Stimulated activated CD4-positive, alpha-beta T cell treated with anti-CD3 and anti-CD28 coated beads, Interleukin-4, amount 100 ng/mL, for 1 hour (primary cell): ENCODE measurements at places on chromosomes 12 and 14.
A peak's percentile ranks its signal among the peaks of the same experiment; 100 is the strongest.

GRCh38 chr12:41769810-41770209 is 374.9 kb downstream of the GXYLT1 start:
- no peak for DNase-seq

DNA sequence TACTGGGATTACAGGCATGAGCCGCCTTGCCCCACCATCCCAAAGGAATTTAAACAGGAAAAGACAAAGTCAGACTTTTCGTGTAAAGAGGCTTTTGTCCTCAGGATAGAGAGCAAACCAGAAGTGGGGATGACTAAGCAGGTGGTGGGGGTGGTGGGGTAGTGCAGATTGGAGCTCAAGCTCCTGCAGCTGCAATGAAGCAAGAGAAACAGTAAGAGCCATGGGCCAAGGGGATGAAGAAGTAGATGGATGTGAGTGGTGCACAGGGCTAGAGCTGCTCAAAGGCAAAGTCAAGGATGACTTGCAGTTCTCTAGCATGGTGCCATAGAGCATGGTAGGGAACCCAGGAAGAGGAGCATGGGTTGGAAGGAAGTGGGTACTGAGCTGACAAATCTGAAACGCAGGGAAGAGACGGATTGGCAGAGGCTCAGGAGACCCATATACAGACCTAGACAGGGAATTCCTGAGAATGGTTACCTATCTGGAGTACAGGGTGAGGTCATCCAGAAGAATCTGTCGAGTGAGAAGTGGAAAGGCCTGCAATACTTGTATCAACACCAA is 11.4 kb upstream of the RNF34 start:
- DNase-seq: no peak

DNA sequence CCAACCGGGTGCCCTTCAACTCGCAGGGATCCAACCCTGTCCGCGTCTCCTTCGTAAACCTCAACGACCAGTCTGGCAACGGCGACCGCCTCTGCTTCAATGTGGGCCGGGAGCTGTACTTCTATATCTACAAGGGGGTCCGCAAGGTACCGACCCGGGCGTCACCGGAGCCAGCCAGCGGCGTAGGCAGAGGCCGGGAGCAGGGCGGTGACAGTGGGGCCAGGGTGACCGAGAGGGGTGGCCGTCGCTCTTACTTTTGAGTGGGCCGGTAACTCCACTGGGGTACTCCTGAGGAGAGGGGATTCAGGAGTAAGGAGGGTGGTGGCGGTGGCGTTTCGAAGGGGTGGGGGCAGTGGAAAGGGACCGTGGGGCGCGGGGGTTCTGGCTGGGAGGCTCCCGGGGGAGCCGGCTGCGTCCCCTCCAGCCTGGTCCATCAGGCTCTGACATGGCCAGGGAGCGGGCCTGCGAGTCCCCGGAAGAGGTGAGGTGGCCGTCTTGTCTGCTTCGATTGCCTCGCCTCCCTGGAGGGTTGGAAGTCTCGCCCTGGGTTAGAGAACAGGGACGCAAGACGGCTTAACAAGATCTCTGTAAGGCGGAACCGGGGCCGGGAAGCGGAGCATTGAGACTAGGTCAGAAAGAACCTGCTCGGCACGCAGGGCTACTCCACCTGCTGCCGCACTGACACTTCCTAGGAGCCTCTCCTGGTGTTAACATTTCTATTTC is 491 bp downstream of the WDR20 start:
- peak; percentile 23 for DNase-seq

GRCh38 chr12:73235387-73235786 is 963.2 kb downstream of the TRHDE start:
- DNase-seq: no peak

- DNase-seq: no peak
Measured at GRCh38 chr14:66088656-66089055, 397.5 kb upstream of the CCDC196 start.

DNA sequence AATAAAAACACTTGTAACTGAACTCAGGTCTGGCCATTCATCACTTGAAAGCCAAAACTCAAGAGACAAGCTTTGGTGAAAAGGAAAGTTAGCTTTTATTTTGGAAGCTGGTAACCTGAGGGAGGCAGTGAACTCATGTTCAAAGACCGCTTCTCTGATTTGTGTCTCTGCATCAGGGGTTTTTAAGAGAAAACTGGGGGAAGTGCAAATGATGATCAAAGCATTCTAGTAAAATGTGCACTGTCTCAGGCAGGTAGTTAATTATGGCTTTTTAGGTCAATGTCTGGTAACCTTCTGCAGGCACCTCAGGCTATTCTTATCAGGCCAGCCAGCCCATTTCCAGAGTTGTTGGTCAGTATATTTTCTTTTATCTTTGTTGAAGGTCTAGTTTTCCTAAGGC is 162.2 kb downstream of the SYT10 start:
- no peak for DNase-seq

DNA sequence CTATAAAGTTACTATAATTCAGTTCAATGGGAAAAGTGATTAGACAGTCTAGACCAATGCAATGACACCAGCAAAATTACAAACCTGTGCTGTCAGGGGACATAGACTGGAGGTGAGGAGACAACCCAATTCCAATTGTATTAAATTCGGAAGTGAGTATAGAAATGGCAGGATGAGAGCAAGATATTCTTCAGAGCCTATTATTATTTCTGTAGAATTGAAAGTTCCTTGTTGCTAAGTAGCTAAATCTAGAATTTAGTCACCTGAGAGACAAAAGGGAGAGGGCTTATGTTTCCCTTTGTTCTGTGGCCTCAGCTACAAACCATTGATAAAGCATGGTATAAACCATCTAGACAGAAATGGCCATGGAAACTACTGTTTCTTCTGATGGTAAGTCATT is at the start of gene ADAM21:
ADAM21 (plus strand) TSS at position 301 of the 400 bp plus-strand sequence. CDS start 5,326 bp downstream, outside the sequence.
- DNase-seq: no peak

GRCh38 chr12:113990250-113991223 is 24.4 kb upstream of the RBM19 start:
- no peak for DNase-seq

DNA sequence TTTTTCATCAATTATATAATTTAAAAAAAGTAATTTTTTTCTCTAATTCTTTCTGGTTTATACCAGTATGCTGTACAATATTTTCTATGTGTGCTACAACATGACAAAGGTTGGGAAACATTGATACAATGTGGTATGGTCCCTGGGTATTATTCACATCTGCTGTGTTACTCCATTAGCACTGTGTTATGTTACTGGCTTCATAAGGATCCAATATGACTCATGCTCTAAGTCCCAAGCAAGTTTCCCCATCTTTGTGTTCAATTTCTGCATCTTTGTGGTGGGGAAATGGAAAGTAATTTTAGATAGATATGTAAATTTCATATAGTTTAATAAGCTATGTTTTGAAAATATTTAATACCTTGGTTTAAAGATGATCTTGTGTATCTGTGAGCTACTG is 35.8 kb downstream of the FBXO33 start:
- no peak for DNase-seq

DNA sequence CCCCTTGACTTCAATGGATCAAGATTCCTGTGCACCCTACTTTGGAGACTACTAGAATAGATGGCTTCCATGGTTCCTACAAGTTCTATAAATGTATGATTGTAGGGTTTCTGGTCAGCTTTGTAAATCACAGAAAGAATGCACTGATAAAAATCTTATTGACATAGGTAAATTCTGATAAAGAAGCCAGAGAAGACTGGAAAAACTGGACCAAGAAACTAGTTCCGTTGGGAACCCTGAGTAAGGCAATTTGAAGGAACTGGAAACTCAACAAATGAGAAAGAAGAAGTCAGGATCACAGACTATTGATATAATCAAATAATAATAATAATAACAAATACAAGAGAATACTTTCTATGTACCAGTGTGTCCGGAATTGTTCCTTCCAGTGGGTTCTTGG is 15.4 kb upstream of the MGST1 start:
- DNase-seq: no peak

DNA sequence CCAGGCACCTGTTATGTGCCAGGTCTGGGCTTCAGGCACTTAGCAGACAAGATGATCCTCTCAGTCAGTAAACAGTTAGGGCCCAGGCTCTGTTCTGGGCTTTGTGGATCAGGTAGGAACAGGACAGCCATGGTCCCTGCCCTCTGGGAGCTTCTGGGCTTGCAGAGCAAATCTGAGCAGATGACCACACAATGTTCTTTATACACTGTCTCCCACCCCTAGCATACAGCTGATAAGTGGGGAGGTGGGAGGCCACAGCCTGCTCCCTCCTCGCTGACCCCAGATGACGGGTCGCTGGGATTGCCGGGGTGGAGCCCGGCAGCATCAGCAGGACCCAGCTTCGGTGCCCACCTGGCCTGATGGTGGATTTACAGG is 53.1 kb upstream of the RIN3 start:
- no peak for DNase-seq

DNA sequence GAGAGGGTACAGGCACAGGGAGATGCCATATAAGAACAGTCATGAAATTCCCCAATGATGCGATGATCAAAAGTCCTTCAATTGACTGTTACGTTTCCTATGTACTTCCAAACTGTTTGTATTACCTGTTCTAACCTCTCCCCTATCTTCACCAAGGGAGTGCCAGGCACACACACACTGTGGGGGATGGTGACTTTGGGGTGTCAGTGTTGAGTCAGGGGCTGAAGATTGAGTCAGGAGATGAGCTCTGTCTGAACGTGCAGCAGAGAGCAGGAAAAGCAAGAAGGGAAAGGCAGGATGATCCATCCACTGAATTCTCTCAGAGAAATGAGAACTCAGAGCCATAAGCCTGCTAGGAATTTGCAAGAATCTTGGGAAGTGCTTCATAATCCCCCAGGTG is 153.4 kb downstream of the EFCAB11 start:
- no peak for DNase-seq

GRCh38 chr12:47736216-47736615 is 10.9 kb upstream of the ENDOU start:
- no peak for DNase-seq

DNA sequence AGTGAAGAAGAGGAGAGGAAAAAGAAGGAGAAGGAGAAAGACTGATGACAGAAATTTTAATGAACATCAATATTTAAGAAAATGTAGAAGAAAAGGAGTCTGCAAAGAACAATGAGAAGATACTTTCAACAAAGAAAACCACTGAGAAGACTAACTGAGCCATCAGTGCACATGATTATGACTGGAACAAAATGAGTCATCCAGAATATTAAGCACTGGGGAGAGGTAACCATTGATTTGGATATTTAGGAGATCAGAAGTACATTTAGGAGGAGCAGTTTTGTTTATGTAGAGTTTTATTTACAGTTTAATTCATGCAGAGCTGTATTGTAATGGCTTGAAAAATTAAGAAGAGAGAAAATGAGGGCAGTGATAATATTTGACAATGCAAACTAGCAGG is 159.1 kb downstream of the C12orf50 start:
- DNase-seq: no peak

- no peak for DNase-seq
Measured at GRCh38 chr12:1970331-1970900, 33.8 kb downstream of the DCP1B start.

GRCh38 chr14:106694638-106695393 is 1168.4 kb downstream of the TMEM121 start:
- DNase-seq: peak; percentile 77

GRCh38 chr14:56998728-56999127 is 188.4 kb upstream of the OTX2 start:
- no peak for DNase-seq

DNA sequence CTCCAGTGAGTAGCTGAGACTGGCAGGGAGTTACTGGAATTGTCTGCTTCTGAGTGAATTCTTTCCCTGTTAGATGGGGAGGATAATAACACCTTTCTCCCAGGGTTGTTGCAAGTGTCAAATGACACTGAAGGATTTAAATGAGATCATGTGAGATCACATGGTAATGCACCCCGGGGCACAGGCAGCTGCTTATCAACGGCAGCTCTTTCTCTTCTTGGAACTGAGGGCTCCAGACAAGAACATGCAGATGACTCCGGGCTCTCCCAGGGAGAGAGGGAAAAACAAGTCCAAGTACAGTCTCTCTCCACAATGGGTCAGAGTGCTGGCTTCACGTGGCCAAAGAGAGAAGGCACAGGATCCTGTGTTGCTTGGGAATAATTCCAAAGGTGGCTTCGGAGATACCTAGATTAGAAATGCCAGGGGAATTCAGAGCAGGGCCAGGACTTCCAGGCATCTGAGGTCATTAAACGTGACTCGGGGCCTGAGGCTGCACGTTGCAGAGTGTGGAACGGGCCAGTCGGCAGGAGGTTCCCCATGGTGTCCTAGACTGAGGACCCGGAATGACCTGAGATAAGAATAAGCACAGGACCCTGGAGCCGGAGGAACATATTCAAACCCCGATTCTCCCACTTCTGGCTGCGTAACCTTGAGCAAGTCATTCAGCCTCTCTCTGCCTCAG is 109.2 kb downstream of the PRMT8 start:
- no peak for DNase-seq

- DNase-seq: no peak
Measured at GRCh38 chr14:72788255-72788654, 105.6 kb downstream of the DPF3 start.

DNA sequence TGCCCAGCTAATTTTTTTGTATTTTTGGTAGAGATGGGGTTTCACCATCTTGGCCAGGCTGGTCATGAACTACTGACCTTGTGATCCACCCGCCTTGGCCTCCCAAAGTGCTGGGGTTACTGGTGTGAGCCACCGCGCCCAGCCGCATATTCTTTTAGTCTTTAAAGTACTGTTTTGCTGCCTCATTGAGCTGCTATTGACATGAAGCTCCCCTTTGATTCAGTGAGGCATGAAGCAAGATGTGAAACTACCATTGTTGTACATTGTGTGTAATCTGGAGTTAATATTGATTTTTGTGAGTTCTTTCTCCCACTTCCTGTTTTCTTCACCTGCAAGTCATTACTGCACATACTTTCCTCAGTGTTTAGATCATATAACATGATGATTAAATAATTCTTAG is 80.8 kb downstream of the MNAT1 start:
- DNase-seq: no peak

DNA sequence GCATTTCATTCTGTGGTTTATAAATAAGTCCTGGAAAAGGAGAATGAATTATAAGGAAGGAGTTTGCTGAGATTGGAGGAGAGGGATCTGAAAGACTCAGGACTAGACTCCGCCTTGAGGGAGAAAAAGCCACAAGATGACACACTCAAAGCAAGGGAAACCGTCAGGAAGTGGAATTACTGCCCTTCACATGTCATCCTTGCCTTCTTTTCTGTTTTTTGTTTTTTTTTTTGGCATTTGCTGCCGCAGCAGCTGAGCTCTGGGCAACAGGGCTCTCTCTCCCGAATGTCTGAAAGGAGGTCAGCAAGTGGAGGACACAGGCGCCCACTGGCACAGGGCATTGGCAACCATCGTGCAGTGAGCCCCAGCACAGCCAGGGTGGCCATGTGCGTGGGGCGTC is 344.9 kb downstream of the DPF3 start:
- no peak for DNase-seq

- no peak for DNase-seq
Measured at GRCh38 chr14:93269341-93270068, 62.4 kb downstream of the UBR7 start.
